CD4-positive, alpha-beta memory T cell (primary cell): ENCODE measurements at places on chromosomes 5 and 9. TPM values are rescaled to one million over a fixed set of nuclear protein-coding genes. Genes with fewer than 3 reads are reported as not detected.

GRCh38 chr5:78536661-78537196, 111.8 kb downstream of the LHFPL2 start:
- DNase-seq = no peak

DNA sequence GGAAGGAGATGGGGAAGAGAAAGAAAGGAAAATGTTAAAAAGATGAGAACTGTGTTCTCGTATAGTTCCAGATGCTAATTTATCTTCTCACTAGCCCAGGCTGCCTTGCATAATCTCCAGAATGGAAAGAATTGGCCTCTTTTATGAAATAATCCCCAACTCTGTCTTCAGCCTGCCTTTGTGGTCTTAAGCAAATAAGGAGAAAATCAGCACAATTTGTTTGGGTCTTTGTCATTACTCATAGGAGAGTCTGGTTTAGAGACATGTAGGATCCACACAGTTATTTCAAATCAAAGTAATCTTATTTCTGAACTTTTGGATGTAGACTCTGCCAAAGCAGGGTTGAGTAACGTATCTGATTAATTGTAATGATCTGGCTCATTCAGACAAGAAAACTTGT, 50.7 kb upstream of the CAMK4 start:
- no peak for DNase-seq

DNA sequence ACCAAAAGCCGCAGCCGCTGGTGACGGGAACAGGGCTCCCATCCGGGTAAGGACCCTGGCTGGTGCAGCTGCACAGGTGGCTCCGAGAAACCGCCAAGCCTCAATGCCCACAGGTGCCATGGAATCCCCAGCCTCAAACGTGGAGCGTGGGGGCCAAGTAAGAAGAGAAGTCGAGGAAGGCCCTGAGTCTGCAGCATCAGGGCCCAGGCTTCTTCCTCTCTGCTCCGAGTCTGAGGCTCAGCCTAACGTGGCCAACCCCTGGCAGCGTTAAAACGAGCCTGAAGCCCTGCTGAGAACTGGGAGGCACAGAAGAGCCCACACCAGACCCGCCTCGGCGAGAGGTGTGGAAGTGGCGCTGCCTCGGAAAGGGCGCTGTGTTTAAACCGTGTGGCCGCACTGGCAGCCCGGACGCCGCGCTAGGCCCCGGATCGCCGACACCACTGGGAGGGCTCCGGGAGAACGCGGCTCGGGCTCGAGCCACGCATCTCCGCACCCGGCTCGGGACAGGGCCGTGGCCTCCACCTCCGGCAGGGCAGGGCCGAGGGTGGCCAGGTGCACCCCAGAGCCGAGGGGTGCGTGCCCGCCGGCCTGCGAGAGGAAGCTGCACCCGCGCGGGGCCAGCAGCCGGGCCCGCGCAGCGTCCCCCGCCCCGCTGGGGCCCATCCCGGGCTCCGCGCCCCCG, 730 bp downstream of the ZMYND19 start:
- no peak for DNase-seq

The GIN1 gene
- 14.8 TPM for total RNA-seq

The ADAMTS19 gene
- total RNA-seq = not detected
